ENCODE measurements at places on chromosomes 12 and 14.

GRCh38 chr12:89252284-89252683, 100.0 kb downstream of the DUSP6 start:
- no peak for DNase-seq

DNA sequence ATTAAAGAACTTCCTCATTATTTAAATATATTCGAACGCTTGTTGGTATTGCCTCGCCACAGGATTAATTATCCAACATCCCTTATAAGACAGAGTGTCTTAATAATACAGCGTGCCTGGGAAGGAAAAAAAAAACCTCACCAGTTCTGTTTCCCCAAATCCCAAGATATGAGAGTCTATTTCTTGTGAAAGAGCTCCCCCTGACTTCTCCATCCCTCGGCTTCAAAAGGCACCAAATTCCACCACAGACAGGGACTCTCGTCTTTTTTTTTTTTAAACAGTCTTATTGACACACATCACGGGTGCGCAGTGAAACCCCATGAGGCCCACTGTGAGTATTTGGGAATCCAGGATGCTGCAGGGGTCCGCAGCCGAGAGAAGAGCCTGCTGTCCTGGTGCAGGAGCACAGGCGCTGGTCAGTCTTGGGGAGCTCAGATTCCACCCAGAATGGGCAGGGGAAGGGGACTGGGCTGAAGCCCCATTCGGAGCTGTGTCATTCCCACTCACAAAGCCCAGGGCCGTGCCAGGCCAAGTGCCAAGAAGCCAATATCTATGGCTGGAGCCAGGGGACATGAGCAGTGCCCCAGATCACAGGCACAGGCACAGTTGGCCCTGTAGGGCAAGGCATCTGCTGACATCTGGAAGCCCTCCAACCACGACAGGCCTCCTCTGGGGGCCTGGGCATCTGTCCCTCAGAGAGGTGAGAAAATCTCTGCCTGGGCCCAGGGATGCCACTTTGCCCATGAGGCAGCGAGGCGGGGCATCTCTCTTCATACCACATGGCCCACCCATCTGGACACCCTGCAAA, 71.9 kb downstream of the BCL11B start:
- peak; percentile 3 for DNase-seq

DNA sequence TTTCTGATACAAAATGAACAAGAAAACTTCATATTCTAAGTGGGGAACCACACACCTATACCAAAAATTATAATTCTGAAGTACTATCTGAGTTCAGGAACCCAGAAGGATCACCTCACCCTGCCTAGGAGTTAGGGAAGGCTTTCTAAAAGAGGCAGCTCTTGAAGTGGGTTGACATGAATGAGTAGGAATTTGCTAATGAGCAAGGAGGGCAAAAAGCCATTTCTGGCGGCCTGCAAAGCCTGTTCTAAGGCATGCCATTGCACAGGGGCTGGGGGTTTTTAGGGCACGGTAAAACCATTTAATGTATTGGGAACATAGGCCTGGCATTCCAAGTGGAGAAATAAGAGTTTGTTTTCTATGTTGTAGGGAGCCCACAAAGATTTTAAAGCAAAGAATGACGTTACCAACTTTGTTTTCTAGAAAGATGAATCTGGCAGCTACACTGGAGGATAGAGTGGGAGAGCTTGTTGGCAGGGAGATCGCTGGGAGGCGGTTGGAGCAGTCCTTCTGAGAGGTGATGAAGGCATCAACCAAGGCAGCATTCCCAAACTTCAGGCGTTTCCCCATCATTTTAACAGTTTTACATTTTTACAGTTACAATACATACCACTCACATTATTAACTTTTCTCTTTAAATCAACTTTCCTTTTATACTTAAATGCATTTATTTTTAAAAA, 14.1 kb downstream of the IFT43 start:
- DNase-seq, result no peak

DNA sequence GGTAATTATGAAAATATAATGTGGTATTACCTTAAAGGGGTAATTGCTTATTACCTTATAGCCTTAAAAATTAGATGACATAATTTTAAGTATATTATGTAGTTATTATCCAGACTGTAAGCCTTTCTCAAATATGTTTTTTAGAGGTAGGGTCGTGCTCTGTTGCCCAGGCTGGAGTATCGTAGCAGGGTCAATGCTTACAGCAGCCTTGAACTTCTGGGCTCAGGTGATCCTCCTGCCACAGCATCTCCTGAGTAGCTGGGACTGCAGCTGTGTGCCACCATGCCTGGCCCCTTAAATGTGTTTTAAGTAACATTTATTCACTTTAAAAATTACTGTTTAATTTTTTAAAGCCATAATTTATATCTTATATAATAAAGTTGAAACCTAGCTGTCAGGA, 10.4 kb downstream of the PRPF39 start:
- DNase-seq, result no peak

DNA sequence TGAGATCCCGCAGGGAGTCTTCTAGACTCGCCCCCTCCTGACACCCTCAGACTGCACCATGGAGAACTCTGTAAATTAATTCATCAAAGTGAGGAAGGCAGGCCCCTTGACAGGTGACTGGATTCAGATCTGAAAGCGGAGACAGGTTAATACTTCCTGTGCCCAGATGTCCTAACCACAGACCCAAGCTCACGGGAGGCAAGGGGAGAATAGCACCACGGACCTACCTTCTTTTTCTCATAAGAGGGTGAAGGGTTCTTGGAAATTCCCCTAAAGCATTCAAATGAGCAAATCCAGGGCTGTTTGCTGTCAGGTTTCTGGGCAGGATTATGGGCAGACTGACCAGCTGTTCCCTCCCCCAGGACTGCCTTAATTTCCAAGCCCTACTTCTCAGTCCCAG, 170.0 kb downstream of the ZFP36L1 start:
- no peak for DNase-seq

DNA sequence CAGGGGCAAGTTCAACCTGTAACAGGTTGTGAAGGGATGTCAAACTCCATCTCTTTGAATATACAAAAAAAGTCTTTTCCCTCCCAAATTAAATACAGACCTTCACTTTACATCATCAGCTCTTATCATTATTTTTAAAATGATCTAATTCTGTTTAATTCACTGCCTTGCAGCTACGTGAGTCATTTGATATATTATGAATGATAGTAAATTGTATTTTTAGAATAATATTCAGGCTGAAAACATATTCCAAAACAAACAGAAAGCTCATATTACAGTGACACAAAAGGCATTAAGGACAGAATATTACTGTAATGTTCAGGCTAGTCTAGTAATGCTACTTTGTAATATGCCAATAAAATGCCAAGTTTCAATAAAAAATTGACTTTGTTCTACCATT, 53.3 kb downstream of the BCAT1 start:
- DNase-seq, result no peak

DNA sequence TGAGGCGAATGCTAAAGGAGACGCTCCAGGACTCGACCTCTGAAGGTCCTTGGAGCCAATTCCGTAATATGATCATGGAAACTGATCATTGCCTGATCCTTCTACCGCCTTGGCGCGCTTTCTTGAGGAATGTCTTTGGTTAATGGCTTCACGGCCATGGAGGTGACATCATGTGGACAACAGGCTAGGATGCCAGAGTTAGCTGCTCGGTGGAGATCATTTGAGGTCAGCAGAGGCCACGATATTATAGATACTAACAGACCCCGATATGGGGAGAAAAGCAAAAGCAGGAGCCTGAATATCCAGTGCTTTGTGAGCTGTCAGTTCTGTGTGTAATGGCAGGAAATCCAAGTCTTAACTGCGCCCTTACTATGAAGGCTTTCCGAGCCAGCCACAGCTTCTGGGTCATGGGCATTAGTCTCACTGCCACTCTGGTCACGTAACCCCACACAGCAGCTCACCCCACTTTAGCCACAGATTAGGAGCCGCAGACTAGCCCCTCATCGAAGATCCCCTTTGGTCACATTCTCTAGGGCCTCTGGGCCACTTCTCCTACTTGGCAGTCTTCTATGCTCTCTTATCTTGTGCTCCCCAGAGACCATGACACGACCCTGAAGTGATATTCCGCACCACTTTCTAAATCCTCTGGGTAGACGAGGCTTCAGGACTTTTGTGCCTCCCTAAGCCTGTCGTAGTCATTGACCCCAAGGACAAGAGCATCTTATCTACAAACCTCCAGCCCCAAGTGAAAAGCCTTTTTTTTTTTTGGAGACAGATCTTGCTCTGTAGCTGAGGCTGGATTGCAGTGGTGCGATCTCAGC, 724 bp upstream of the CS start:
- no peak for DNase-seq

GRCh38 chr14:105472486-105472991, 2.1 kb upstream of the CRIP2 start:
- DNase-seq, result no peak

GRCh38 chr12:76586764-76587395, 27.3 kb upstream of the OSBPL8 start:
- peak; percentile 69 for DNase-seq

DNA sequence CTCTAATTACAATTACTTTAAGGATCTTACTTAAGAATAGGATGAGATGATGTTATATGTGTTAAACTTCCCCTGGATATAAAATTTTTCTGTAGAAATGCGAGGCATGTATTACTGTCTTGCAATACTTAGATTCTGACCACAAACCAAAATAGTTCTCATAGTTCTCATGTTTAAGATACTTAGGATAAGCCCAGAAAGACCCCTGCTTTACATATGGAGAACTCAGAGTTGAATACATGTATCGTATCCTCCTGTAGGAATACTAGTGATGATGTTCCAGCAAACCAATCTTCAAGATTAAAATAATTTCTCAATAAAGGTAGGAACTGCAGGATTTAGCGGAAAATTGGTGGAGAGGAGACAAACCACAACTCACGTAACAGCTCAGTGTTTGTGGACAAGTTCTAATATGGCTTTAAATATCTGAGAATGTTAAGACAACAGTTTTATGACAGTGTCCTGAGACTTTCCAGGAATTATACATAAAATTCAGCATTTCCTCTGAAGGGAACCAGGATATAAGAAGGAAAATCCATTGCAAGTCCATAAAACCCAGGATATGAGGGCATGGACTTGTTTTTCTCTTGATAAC, 114.7 kb upstream of the CRY1 start:
- no peak for DNase-seq

DNA sequence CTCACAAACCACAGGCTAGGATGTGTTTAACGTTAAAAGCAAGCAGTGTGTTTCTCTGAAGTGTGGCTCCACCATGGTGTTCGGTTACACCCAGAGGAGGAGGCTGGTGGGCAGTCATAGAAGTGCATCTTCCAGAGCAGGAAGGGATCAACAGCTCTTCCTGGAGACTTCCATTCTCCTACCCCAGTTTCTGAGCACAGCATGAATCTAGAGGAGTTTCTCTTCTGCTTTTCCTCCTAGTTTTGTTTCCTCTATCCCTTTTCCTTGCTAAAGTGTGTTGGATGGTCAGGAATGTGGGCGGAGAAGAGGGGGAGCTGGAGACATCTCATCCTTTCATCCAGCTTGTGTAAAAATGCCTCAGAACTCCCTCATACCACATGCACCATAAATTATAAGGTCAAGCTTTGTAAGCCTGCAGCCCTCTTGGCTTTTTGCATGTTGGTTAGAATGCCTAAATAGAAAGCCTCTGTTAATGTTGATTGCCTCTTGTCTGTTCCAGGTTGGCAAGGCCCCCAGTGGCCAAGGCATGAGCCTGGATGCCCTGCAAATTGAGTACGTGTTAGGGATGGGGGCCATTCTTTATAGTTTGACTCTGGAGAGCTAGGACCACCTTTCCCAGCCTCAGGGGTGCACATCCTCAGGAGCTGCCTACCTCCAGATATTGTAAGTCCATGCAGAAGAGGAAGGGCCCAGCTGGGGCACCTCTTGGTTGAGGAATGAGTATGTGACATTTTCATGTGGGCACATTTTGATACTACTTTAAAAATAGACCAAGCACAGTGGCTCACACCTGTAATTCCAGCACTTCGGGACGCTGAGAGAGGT, 4.0 kb upstream of the CKAP4 start:
- DNase-seq, result peak; percentile 30

DNA sequence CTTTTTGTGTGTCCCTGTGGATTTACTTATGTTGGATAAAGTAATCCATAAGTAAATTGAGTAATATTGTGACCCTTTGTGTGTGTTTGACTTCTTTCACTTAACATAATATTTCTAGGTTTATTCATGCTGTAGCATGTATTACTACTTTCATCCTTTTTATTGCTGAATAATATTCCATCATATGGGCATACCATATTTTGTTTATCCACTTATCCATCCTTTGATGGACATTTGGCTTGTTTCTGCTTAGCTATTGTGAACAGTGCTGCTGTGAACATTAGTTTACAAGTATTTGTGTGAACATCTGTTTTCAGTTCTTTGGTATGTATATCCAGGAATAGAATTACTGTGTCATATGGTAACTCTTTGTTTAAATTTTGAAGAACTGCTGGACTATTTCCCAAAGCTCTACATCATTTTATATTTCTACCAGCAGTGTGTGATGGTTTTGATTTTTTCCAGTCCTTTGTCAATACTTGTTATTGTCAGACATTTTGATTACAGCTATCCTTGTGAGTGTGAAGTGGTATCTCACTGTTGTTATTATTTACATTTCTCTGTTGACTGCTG, 25.2 kb downstream of the G2E3 start:
- DNase-seq, result no peak

GRCh38 chr12:52879394-52880351, 25.2 kb downstream of the KRT8 start:
- DNase-seq, result peak; percentile 80

DNA sequence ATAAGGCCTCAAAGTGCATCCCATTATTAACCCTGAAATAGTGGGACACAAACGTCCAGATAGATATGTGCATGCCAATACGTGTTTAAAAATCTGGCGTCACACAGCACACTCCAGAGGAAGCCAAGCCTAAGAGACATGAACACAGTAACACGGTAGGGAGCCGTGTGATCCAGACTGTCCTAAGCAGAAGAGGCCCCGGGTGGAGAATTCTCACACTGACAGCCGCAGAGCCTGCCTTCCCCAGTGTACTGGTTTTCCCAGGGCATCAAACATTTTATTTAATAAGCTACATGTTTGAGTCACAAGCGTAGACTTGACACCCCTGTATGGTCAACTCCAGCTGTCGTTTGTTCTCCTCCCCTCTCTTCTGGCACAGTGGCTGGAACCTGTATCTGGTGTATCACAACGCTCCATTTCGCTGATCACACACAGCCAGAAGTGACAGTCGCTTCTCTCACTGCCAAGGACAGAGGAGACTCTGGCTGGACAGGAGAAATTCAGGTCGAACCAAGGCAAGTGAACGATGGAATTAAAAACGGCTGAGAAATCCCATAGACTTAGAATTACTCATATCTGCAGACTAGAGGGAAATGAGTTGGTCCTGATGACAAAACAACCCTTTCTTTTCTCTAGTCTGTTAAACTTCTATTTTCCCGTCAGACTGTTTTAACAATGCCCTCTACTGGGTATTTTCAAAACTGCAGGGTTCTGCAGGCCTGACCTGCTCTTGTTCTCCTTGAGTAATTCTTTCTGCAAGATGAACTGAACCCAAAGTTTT, 359.9 kb downstream of the RGS6 start:
- DNase-seq, result peak; percentile 51

DNA sequence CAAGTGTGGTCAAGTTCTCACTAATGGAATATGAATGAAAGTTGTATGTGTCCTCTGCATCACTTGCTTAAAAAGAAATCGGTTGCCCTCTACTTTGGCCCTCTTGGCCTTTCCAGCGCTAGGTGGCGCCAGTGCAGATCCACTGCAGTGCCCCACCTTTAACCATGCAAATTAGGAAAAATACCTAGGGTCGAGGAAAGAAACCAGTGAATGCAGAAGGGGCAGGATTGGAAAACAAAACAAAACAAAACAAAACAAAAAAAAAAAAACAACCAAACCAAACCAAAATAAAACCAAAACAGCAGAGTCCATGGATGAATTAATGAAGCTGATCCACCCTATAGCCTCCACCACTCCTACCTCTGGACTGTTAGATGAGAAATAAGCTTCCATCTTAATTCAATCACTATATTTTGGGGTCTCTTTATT, 12.9 kb upstream of the NEMF start:
- DNase-seq, result peak; percentile 77

- no peak for DNase-seq
Observed at GRCh38 chr12:82880442-82880901, 193.8 kb downstream of the TMTC2 start.

All from inflammatory macrophage (primary cell).